Fibroblast of villous mesenchyme (primary cell): ENCODE measurements at places on chromosomes 16 and 17. TPM values are rescaled to one million over a fixed set of nuclear protein-coding genes. Genes with fewer than 3 reads are reported as not detected.

The PEMT gene
- 28.9 and 36.7 TPM in 2 replicates for total RNA-seq

The RAMP2 gene
- not detected in 2 replicates for total RNA-seq

The LPO gene
- not detected in 2 replicates for total RNA-seq

The OR3A3 gene
- total RNA-seq: not detected in 2 replicates

The DNAH9 gene
- not detected in 2 replicates for total RNA-seq

The CCDC200 gene
- not detected in 2 replicates for total RNA-seq

The NOTUM gene
- total RNA-seq: under 0.01 TPM in 1 of 2 replicates, not detected in the other

The OTOP2 gene
- not detected in 2 replicates for total RNA-seq

The SULT1A4 gene
- 0.43 and 1.6 TPM in 2 replicates for total RNA-seq

The MARVELD3 gene
- under 0.01 TPM in 1 of 2 replicates, not detected in the other for total RNA-seq

The GDPD1 gene
- 0.97 and 2.6 TPM in 2 replicates for total RNA-seq

The ALOXE3 gene
- total RNA-seq: not detected in 2 replicates

The HS3ST6 gene
- total RNA-seq: not detected in 2 replicates

The TPSB2 gene
- total RNA-seq: not detected in 2 replicates

The CCL4 gene
- not detected in 2 replicates for total RNA-seq

The KRT24 gene
- total RNA-seq: not detected in 2 replicates

The RHBDL3 gene
- under 0.01 TPM in 1 of 2 replicates, not detected in the other for total RNA-seq

The SPNS3 gene
- not detected in 2 replicates for total RNA-seq

The BCO1 gene
- not detected in 2 replicates for total RNA-seq

The TTYH2 gene
- 1.3 TPM in 2 replicates for total RNA-seq

The LHX1 gene
- total RNA-seq: not detected in 2 replicates

The LRRC75A gene
- 0.32 and 2.6 TPM in 2 replicates for total RNA-seq

The HEATR9 gene
- total RNA-seq: not detected in 2 replicates

The SHBG gene
- total RNA-seq: 0.64 and 0.86 TPM in 2 replicates

The GSG1L gene
- total RNA-seq: not detected in 2 replicates

The GALR2 gene
- total RNA-seq: under 0.01 TPM in 1 of 2 replicates, not detected in the other

The PERCC1 gene
- not detected in 2 replicates for total RNA-seq
